ENCODE measurements at places on chromosomes 2 and 18.

DNA sequence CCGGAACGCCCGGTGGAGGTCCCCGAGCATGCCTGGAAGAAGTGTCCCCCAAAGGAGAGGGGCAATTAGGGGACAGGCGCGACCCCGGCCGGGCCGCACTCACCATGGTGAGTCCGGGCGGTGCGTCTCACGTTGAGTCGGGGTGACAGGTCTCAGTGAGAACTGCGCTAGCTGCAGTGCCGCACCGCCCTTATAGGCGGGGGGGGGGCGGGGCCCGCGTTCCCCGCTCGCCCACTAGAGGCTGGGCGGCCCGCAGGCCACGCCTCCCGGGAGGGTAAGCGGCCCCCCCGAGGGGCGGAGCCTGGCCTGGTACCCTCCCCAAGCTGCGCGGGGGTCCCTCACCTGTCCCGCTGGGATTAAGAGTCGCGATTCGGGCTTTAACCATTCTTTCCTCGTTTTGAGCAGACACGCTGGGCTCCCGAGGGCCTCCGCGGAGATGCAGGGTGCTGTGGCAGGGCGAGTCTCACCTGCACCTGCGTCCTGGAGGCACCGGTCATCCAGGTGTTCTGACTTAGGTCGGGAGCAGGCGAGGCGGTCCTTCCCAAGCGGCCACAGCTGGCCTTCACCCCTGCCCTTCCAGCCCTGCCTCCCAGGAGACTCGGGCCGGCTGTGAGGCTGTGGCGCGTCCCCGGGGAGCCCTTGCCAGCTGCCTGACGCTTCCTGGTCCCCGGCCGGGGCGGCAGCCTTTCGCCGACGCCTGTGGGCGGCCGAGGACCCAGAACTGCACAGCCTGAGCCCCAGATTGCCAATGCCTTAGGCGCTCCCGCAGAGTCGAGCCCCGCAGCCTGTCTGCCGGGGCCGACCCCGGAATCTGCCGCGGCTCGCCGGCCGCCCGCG, at the start of gene TUBA4A:
TUBA4A (minus strand) TSS at position 166 of the 837 bp plus-strand sequence; CDS start at position 106, 60 bp downstream.
- DNase-seq = peak; percentile 34

DNA sequence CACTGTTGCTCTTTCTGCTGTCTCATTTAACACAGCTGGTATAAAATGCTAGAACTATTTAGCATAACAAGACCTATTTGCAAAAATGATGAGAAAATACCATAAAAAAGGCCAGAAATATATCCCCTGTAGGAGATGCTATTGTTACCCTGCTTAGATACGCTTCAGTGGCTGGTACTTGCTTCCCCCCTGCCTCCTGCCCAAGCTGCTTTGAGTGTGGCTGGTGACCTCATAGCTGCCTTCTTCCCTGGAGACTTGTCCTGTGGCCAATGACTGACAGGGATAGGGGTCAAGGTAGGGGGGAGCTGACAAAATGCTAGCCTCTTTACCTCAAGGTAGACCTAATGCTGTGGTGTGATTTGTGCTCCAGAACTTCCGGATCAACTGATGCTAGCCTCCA, 150.2 kb upstream of the ZEB2 start:
- no peak for DNase-seq

DNA sequence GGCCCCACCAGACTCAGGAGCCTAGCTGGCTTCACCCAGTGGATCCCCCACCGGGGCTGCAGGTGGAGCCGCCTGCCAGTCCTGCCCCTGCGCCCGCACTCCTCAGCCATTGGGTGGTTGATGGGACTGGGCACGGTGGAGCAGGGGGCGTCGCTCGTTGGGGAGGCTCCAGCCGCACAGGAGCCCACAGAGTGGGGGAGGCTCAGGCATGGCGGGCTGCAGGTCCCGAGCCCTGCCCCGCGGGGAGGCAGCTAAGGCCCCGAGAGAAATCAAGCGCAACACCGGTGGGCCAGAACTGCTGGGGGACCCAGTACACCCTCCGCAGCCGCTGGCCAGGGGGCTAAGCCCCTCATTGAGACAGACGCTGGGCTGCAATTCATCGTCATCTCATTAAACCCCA, 184.0 kb downstream of the SNTG2 start:
- no peak for DNase-seq

- no peak for DNase-seq
Measured at GRCh38 chr2:35168351-35168750, 1187.2 kb upstream of the CRIM1 start.

DNA sequence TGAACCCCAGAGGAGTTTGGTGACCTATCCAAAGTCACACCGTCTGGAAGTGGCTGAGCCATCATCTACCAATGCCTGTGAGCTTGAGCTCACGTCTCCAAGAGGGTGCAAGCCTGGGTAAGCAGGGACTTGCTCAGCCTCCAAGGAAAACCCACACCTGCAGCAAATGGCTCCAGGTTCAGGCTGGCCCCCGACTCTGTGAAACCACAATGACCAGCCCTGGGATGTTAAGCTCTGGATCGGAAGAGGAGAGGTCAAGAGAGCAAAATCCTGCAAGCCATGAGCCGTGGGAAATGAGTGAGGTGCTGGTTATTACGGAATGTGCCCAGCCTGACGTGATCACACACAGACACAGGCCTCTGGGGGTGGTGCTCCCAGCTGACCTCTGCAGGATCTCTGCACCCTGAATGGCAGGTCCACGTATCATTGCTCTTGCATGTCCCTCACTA, 94.1 kb upstream of the OTOS start:
- no peak for DNase-seq

DNA sequence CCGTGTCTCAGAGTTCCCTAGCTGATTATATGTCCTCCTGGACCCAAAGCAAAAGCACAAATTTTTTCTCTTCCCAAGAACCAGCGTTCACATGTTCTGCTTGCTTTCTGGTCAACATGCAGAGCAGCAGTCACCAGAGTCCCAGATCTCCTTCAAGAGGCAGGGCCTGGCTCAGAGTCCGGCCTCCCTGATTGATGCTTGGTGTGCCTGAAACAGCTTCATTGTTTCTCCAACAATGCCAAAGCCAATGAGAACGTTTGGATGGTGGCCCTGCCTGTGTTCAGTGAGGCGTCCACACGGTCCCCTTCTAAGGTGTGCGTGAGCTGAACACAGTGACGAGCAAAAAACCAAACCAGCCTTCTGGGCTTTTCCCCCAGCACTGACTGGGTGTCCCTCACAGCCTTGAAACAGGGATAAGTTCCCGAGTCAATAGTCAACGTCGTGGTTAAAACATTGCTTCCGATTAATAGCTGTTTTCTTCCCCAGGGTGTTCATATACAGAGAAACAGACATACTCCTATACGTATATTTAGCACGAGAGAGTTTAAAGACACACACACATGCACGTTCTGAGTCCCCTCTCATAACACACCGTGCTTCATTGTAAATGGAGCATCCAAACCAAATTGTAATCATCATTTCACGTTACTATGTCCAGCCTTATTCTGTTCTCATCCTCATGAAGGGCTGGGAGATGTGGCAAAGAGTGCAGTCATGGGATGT, 19.3 kb upstream of the POU3F3 start:
- peak; percentile 33 for DNase-seq

- DNase-seq = no peak
Measured at GRCh38 chr2:222295368-222296062, 3.3 kb downstream of the PAX3 start.

DNA sequence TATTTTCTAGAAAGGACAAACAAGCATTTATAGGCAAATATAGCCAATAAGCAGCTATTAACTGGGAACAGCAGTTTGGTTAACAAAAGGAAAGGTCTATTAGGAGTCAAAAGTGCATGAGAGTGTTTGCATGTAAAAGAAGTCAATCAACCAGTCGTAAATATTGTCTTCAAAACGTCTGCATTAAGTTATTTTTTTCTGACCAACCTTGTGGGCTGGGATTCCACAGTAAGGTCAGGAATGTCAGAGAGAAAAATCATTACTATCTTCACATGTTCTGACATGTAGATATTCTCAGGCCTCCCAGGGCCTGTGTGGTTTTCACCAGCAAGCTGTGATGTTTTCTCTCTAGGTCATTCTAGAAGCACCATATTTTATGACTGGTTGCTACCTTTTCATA, 922.5 kb downstream of the SUCLG1 start:
- no peak for DNase-seq

- DNase-seq = no peak
Measured at GRCh38 chr2:15160201-15160991, 400.7 kb downstream of the NBAS start.

GRCh38 chr2:103161456-103162289, 399.8 kb downstream of the TMEM182 start:
- DNase-seq = no peak

DNA sequence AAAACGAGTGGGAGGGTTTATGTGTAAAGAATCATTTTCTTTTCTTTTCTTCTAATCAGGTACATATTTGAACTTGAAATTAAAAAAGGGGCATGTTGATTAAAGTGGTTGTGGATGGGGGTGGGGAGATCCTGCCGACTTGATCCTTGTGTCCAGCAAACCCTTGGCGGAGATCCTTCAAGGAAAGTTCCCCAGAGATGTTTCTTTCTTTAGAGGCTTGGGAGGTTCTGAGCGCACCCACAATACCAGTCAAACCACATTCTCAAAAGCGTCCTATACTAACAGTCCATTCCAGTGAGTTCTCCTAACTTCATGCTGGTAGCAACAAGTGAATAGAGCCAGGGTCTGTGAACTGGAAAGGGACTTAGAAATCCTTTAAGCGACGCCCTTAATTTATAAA, 49.2 kb downstream of the MYCN start:
- DNase-seq = no peak

DNA sequence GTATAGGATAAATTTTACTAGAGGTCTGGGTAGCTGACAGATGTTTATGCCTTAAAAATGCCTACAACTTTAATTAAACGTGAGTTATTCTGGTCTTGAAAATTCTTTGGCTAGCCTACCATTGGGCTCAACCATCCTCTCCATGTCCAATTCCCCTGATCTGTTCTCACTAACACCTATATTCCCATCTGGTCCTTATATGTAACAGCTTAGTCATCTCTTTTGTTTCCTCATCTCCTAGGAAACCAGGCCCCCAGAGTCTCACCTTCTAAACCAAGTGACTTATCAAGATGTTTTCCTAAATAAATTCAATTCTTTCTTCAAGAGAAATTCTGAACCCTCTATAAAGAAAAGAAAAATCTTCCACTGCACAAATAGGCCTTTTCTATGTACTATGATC, 148.5 kb downstream of the TTC32 start:
- no peak for DNase-seq

- no peak for DNase-seq
Measured at GRCh38 chr2:47221946-47222345, 66.8 kb upstream of the STPG4 start.

- no peak for DNase-seq
Measured at GRCh38 chr18:32067375-32068167, 24.1 kb upstream of the RNF138 start.

- no peak for DNase-seq
Measured at GRCh38 chr18:52219102-52219501, 120.9 kb upstream of the DCC start.

DNA sequence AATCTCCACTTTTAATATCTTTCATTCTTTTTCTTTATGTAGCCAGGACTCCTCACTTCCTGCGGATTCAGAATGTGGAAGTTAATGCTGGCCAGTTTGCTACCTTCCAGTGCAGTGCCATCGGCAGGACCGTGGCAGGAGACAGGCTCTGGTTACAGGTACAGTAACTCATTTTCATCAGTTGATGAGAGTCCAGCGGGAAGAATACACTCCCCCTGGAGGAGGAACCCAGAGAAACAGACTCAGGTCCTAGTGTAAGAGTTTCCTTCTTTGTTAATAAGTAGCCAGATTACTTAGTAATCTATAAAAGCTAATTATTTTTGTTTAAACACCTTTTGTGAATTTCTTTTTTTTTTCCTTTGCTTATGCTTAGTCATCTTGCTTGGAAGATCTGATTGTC, 359.4 kb downstream of the PTPRM start:
- DNase-seq = no peak

GRCh38 chr2:43039376-43040080, 186.9 kb downstream of the ZFP36L2 start:
- no peak for DNase-seq

DNA sequence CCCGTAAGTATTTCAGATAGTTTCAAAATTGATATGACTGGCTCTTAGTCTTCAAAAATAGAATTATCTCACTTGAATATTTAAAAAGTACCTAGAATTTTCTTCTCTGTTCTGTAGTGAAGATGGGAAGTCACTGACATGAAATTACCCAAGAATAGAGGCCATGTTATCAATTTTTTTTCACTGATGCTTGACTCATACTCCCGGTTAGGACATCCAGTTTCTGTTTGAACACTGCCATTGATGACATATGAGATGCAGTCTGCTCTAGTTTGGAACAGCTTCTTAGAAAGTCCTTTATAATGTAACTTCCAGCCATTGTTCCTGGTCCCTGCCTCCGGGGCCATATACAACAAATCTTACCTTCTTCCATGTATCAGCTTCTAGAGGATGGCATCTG, 26.0 kb downstream of the MAP3K20 start:
- no peak for DNase-seq

- DNase-seq = no peak
Measured at GRCh38 chr2:11187731-11188130, 32.5 kb downstream of the SLC66A3 start.

GRCh38 chr2:208358758-208359631, 47.6 kb upstream of the PTH2R start:
- no peak for DNase-seq

DNA sequence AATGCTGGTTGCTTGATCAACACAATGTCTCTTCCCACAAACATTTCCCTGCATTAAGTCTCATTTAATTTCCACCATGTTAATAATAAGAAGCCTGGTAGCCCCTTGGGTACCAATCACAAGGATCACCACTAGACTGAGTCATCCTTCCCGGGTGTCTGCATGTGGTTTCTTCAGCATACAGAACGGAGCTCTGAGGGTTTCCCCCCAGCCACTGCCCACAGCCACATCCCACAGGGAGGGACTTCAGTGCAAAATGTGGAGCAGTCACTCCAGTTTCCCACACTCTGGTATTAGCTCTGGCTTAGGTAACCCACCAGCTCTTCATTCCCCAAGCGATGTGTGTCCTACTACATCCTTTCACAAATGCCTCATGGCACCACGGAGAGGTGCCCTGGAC, 42.7 kb upstream of the POLE4 start:
- no peak for DNase-seq

DNA sequence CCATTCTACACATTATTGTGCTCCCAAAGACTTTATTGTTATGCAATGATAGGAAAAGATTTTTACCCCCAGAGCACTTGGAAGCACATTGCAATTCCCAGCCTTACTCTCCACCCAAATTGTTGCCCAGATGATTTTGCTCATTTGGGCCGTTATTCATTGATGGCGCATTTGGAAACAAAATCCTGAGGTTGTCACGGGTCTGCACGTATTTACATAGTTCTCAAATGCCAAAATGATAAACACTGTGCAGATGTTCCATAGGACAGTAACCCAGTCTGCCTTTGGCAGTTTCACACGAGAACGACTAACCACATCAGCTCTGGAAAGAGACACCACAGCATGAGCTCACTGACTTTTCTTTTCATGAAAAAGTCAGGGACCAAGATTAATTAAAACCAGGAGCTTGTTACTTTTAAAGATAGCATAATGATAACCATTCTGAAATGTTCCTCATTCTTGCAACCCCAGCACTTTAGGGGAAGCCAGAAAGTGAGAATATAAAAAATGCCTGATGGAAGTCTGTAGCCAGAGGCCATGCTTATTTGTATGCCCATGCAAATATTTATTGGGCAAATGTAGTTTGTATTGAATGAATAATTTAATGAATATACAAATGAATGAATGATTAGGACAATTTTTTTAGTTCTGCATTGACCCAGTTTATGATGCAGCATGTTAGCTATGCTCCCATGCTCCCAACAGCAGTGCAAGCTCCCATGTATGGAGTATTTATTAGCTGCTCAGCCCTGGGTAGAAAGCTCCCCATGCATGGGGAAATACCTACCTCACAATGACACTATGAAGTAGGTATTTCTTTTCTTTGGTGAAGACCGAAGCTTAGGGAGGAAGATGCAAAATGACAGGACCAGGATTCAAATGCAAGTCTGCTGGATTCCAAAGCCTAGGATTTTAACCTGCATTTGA, 84.6 kb downstream of the MAIP1 start:
- no peak for DNase-seq
